ENCODE measurements at places on chromosomes 5 and 9.
A peak's percentile ranks its signal among the peaks of the same experiment; 100 is the strongest.

GRCh38 chr5:74361406-74362358 is 278.8 kb downstream of the ENC1 start:
- no peak for DNase-seq

DNA sequence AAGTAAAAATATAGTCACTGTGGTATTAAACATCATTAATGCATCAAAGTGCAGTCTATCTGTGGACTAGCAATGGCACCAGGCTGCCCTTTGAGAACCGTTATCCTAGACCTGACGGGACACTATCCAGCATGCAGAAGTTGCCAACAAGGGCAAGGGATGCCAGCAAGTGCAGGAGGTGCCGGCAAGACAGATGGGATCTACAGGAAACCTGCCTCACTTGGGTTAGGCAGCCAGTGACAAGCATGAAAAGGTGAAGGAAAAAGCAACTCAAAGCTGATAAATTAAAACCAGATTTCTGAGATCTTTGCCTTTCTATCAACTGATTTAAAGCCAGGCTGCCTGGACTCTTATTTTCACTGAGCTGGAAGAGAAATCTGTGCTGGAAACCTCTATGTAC is 315.2 kb upstream of the PDE4D start:
- DNase-seq: no peak

- DNase-seq: no peak
These were observed 803.0 kb upstream of the ZNF608 start for GRCh38 chr5:125549322-125549911.

DNA sequence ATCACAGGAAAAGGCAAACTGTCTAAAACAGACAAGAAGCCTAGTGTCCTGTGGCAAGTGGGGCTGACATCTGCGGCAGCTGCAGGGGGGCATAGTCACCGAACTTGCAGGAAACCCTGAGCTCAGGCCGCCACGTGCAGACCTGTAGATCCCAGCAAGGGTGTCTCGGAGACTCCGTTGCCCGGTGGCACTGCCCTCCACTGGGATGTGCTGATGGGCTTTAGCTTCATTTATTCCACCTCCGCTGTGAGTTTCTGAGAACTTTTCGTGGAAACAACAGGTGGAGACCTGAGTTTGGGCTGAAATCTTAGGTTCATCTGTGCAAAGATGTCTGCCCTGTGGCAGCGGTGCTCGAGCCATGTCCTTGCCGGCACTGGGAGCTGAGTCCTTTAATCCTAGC is 22.1 kb downstream of the CEP72 start:
- no peak for DNase-seq

DNA sequence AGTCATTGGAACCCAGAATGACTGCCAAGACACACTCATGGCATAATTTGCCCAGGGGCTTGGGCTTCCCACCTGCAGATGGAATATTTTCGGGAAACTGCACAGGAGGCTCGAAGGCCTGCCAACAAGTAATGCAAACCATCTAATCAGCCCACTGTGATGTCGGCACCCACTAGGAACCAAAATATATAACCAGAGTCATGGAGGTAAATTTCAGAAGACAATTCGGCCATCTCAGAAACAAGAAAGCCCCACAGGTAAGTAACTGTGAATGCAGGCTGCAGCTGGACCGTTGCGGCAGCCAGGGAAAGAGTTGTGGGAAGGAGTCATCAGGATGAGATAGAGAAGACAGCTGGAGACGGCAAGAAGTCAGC is 264.4 kb downstream of the SYK start:
- no peak for DNase-seq

DNA sequence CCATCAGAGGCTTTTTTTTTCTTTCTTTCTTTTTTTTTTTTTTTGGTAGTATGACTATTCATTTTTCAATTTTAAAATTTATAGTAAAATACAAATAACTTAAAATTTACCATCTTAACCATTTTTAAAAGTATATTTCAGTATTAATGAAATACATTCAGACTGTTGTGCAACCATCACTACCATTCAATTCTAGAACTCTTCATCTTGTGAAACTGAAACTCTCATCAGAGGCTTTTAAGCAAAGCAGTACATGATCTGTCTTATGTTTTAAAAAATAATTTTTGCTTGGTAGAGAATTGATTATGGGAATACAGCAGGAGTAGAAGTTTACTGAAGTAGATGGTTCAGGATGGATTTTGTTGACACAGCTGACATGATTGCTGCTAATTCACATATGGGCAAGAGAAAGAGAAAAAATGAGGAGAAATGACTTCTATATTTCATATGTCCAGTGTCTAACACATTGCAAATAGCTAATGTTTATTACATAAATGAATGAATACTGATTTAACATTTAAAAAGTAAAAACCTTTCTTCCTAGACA is 13.4 kb downstream of the ELOVL7 start:
- no peak for DNase-seq

DNA sequence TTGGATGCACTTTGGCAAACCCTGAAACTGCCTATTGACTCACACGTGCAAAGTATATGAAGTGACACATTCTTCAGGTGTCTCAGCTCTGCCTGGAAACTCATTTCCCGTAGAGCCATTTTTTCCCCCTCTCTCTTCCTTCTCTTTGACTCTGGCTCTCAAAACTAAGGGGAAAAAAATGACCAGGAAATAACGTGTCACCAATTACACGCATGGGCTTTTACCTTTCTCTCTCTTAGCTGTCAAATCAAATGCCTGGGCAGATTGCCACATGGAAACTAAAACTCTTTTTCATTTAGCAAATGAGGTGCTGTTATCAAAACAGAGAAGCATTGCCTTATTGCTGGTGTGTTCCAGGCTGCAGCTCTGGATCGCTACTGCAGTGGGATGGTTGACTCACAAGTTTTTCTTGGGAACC is 18.3 kb upstream of the IFNK start:
- no peak for DNase-seq

DNA sequence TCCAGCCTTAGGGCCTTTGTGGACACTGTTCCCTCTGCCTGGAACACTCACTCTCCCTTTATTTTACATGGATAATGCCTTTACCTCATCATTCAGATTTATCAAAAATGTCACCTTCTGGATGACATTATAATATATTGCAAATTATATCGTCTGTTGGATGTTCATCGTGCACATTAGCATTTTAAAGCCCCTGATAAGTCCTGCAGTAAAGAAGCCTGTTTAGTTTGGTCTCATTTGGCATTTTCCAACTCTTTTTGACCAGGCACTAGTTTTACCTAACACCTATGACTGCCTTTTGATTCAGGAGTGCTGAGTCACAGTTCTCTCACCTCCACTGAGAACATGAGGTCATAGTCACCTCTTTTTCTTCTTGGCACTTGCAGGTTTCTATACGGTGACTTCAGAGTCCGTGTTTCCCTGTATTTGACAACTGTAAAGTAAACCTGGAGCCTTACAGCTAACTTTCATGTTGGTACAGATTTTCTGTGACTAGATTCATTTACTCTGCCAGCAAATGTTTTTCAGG is 57.7 kb upstream of the STC2 start:
- DNase-seq: no peak

DNA sequence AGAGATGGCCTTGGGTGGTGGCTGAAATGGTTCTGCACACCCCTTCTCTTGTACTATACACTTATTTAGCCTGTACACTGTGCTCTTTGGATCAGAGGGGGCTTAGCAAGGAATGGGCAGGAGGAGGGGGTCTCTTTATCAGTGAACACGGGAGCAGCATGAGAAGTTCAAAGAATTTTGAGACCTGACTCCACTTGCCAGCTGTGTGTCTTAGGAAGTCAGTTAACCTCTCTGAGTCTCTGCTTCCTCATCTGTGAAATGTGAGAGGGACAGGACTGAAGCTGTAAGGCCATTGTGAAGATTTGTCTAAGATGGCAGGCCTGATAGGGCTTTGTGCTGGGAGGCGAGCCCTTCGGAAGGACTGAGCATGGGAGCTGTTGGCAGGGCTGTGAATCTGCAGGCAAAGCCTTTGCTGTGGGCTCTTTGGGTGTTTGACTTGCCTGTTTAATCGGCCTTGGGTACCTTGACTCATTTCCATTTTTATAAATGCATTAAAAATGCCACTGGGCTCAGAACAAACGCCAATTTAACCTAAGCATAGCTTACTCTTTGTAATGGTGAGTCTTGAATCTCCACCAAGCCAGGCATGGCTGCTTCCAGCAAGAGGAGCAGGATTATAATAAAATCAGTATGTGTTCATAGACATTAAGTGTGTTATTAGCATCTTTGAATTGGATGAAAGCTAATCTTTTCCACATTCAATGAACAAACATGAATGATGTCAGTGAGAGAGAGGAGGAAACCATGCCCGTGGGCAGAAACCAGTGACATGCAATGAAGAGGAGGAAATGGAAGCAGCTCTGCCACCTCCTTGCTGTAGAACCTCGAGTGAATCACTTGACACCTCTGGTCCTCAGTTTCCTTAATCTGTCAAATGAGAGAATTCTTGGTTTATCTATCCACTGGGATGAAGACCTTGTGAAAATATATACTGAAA is 89.4 kb downstream of the MACROH2A1 start:
- DNase-seq: no peak

DNA sequence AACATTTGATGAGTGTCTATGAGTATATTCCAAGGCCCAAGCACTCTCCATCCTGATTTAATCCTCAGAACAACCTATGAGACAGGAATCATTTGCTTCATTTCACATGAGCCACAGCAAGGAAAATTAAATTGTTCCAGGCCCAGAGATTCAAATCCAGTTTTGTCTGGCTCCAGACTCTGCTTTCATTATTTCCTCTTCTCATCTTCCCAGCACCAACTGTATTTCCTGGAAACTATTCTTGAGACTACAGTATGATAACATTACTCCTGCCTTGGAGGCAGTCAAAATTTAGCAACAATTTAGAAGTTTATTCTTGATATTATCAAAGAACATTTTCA is 194.5 kb downstream of the ZNF608 start:
- no peak for DNase-seq

DNA sequence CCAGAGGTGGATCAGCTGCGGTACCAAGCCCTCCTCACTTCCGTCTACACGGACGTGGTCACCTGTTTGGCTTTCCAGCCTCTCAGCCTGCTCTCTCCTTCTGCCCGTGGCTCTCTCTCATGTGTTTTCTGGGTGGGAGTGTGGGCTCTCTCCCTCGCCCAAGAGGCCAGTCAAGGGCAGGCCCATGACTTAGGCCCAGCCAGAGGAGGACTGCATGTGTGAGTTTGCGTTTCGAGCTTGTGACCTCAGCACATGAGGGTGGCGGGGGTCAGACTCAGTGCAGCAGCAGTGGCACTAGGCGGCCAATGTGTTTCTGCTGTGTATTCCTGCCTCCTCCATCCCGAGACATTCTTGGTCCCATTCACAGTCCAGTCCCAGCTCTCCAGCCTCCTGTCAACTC is 82.5 kb upstream of the SMIM23 start:
- DNase-seq: no peak

- no peak for DNase-seq
These were observed 689 bp downstream of the CNTRL start for GRCh38 chr9:121075251-121076036.

- DNase-seq: no peak
These were observed 10.2 kb upstream of the MRPS2 start for GRCh38 chr9:135490166-135490870.

- DNase-seq: peak; percentile 26
These were observed 99.5 kb upstream of the FBXL17 start for GRCh38 chr5:108481355-108481931.

- no peak for DNase-seq
These were observed 21.6 kb downstream of the ANKS6 start for GRCh38 chr9:98774746-98775145.

GRCh38 chr9:21395778-21396717 is 10.8 kb upstream of the IFNA2 start:
- DNase-seq: peak; percentile 47

DNA sequence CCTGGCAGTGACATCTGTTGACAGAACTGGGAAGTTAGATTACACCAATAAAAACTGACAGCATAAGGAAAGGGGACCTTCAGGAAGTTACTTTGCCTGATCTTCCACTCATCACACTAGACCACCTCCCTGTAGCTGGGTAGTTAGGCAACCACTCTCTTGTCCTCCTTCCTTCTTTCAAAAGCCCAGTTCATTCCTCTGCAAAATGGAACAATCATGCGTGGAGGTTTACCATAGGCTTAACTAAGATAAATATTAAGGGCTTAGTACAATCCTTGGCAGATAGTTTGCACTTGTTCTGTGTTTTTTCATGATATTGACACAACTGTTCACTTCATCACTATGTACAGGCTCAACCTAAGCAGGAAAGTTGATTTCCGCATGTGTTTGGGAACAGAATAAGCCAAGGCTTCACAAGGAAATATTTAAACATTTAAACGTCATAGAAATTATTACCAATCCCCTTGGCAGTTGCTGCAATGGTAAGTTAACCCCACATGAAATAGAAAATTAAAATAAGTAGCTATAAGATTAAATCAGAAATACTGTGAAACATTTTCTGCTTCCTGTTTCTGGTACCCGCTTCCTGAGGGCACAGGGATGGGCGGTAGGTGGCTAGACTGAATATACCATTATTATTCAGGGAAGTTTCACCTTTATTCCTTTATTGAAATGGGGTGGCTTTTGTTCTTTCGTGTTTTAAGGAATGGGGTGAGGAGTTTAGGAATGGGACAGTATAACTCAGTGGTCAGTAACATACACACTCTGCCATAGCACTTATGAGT is 9.9 kb upstream of the PTGER4 start:
- no peak for DNase-seq

DNA sequence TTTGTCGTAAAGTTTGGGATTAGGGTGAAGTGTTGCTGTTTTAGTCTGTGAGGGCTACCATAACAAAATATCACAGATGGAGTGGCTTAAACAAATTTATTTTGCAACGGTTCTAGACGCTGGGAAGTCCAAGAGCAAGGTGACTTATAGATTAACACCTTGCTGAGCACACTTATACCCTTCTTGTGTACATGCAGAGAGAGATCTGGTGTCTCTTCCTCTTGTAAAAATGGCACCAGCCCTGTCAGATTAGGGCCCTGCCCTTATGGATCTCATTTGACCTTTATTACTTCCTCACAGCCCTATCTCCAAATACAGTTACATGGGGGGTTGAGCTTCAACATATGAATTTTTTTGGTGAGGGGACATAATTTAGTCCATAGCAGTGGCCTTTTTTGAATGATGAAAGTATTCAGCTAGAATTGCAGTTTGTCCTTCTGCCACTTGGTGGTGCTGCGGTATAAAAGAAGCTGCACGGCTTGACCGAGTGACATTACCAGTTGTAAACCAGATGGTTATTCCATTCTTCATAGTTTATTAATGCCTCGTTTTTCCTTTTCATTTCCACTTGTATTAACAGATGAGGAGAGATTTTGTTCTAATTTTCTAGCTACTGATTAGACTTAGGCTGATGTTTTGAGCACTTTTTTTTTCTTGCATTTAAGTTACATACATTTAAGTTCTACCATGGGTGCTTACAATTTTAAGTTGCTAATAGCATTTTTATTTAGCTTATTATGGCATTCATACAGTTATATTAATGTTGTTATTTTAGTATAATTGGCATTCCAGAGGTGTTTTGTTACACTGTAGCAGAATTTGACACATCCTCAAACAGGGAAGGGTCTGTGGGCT is 19.4 kb downstream of the DCP2 start:
- DNase-seq: peak; percentile 61

DNA sequence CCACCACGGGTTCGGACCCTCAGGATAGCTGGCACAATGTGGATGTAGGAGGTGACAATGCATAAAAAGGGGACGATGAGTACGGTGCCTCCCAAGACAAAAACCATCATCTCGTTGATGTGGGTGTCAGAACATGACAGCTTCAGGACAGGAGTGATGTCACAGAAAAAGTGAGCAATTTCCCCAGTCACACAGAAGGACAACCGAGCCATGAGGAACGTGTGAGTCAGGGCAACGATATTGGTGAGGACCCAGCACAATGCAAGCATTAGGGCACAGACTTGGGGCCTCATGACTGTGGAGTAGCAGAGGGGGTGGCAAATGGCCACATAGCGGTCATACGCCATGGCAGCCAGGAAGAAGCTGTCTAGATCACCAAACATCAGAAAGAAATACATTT is 491 bp downstream of the OR1N1 start:
- no peak for DNase-seq

- DNase-seq: no peak
These were observed 175.5 kb downstream of the ANXA1 start for GRCh38 chr9:73327149-73327548.
